ENCODE measurements at places on chromosomes 4 and X.
A peak's percentile ranks its signal among the peaks of the same experiment; 100 is the strongest.

DNA sequence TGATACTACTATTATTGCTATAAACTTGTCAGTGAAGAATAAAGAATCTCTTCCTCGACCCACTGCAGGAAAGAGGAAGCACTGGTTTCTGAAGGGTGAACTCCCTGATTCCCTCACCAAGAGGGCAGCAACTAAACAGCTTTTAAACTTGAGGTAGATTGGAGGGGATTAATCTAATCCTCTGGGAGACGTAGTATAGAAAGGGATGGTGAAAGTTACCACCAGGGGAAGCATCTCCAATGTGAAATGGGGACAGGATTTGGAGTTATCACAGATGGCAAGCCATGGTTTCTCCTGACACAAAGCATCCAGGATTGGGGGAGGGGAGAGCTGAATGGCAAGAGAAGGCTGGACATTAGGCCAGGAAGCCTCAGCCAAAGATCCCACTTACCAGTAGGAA, 62.7 kb upstream of the PTPN13 start:
- DNase-seq: no peak

DNA sequence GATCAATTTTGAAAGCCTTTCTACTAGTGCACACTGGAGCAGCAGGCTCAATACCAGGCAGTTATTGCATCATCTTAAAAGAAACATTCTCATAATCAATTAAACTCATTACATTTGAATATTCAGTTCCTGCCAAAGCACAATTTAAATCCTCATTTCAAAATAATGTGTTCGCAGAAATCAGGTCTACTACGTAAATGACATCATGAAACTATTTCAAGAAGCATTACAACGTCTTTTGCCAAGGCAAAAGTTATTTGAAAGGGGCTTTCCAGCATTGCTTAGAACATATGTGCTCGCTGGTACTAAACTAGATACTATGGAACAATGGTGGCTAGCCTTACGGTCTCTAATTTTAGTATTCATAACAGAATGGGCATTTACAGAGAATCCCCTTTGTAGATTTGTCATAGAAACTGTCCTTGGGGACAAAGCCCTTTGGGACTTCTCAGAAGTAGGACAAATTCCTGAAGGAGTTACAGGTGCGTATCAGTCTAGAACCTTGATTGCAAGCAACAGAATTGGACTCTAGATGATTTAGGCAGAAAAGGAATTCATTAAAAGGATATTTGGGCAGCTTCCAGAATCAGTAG, 27.6 kb upstream of the HUWE1 start:
- peak; percentile 59 for DNase-seq

GRCh38 chr4:154332681-154333421, 158.7 kb downstream of the DCHS2 start:
- peak; percentile 7 for DNase-seq

GRCh38 chr4:113582737-113583136, 178.8 kb downstream of the CAMK2D start:
- DNase-seq: no peak

DNA sequence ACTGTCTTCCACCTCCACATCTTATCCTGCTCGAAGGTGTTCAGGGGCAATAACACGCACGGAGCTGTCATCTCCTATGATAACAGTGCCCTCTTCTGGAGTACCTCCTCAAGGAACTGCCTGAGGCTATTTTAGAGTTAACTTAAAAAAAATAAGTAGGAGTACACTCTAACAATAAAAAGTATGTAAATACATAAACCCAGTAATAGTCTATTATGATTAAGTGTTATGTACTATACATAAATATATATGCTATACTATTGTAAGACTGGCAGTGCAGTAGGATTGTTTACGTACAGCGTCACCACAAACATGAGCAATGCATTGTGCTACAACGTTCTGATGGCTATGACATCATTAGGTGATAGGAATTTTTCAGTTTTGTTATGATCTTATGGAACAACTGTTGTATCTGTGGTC, 34.5 kb upstream of the TLR2 start:
- DNase-seq: no peak

- no peak for DNase-seq
Observed at GRCh38 chrX:3820167-3820566, 106.7 kb upstream of the PRKX start.

- DNase-seq: no peak
Observed at GRCh38 chr4:23238848-23239247, 546.1 kb downstream of the GBA3 start.

GRCh38 chr4:159296061-159296460, 193.2 kb downstream of the RAPGEF2 start:
- no peak for DNase-seq
